NCI-H526 (cell line): ENCODE measurements at places on chromosomes 7 and 10.
A peak's percentile ranks its signal among the peaks of the same experiment; 100 is the strongest.

DNA sequence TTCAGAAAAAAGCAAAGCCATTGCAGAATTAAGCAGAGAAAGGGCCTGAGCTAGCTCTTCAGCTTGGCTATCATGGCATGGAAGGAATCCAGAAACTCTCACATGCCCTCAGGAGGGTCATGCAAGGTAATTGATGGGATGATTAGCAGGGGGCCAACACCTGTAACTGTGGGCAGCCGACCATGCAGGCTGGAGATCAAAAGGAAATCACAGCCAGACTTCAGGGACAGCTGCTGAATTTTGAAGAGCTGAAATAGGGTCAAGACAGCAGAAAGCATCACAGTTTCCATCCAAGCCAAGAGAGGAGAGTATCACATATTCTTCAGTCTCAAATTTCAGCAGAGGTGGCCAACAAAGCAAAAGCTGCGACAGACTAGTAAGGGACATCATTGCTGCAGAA is 239.6 kb upstream of the STEAP1 start:
- DNase-seq: no peak

GRCh38 chr7:144641389-144642044 is 194.3 kb downstream of the TPK1 start:
- no peak for DNase-seq

DNA sequence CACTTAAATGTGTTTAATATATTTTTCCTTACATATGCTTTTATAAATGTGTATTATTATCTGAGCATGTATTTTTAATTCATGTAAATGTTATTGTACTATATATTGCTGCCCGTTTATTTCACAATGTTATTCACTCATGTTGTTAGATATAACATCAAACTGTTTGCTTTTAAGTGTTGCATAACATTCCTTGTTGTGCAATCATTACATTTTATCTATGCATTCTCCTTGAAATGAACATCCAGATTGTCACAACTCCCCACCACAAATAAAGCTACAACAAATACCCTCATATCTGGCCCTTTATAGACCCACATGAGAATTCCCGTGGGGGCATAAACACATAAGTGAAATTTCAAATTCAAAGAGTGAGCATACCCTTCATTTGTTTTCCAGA is 264.2 kb downstream of the HPSE2 start:
- no peak for DNase-seq

- DNase-seq: no peak
Measured at GRCh38 chr10:132094581-132095234, 29.0 kb downstream of the JAKMIP3 start.

DNA sequence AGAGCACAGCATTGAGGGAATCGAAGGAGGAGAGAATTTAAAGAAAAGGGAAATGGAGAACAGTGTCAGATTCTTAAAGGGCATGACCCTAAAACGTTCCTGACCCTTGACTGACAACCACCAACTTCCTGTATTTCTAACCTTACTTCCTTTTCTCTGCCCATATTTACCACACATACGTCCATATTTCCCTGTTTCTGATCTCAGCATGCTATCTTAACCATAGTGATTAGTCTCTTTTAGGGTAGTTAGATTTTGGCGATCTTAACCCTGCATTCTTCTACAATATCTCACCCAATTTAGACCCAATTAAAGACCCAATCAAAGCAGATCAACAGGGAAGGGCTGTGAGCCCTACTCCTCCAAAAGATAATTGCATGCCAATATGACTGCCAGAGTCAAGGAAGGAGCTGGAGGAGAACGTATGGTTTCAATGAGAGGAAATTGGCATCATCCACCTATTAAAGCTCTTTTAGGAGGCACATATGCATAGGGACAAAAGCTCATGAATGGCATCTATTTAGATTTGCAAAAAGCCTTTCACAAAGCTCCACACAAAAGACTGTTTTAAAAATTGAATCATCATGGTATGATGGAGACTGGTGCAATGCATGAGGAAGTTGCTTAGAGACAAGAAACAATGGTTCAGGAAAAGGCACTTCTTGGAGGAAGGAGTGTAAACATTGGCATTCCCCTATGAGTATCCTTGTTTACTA is 49.0 kb upstream of the ARHGAP12 start:
- DNase-seq: no peak

- no peak for DNase-seq
Measured at GRCh38 chr7:102888561-102889233, 24.1 kb upstream of the LRRC17 start.

- DNase-seq: no peak
Measured at GRCh38 chr10:112389271-112389822, 15.4 kb downstream of the ACSL5 start.

DNA sequence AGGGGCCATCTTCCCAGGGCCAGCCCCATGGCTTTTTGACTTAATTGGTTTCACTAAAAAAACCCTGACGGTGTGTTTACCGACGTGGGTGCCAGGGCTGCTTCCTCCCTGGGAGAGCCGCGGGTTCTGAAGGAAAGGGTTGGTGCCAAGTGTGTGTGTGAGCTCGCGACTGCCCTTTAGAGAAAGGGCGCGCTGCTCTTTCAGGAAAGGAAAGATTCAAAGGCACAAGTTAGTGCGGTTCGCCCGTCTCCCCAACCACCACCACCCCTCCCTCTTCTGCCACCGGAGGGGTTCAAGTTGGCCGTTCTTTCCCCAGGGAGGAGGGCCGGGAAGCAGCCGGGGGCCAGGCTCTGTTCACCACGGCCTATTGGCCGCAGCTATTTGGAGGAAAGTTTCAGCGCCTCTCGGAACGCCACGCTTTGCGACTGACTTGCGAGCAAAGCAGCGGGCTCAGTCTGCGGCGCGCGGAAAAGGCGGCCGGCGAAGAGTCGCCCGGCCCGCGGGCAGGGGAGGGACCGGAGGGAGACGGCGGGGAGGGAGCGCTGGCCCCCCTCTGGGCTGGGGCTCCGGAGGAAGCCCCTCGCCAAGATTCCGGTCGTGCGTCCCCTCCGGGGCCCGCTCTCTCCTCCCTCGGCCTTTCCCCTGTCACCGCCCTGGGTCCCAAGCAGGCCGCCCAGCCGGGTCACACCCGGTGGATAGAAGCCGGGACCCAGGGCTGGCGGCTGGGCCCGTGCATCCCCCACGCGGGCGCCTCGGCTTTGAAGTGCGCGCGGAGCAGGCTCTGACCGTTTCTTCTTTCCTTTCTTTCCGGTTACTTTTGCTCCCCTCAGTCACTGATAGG is 165.9 kb upstream of the PPP1R3A start:
- DNase-seq: peak; percentile 31

DNA sequence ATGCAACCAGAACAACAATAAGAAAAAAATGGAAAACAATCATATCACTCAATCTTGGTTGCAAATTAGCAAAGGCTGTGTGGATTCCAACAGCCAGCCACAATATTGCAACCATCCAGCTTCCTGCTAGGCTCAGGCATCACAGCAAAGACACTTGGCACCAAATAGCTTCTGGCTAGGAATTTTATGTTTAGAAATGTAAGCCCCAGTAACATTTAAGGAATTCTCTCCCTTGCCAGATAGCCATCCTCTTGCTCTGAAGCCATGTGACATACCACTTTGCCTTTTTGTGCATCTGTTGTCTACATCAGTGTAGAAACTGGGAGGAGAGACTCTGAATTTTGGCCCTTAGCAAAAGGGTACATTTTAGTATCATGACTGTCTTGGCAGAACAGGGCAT is 22.2 kb downstream of the MKX start:
- DNase-seq: no peak

GRCh38 chr7:95267754-95268153 is 56.6 kb downstream of the PON1 start:
- DNase-seq: no peak

DNA sequence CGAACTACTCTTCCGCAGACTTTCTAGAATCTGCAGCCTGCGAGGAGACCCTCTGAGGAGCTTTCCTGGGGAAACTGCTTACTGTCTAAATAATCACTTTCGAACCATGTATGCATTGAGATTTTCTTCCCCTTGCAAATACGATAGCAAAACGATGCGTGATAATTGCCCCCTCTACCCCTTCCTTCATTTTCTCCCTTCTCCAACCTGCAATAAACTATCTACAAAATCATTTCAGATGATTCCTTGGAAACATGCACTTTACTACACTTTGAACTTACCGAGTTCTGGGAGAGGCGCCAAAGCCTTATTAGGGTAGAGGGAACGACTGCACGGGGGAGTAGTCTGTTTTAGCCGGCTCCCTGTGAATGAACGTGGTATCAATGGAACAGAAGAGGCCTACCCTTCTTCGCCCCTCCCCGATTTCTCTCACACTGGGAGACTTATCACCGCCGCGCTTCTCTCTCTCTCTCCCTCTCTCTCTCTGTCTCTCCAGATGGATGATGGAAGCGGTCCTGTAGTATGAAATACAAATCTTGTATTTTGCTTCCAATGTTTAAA is at the start of gene FGFBP3:
TSS of gene FGFBP3 (minus strand) at position 370 of the 561 bp plus-strand sequence. CDS start 517 bp downstream, outside the sequence.
- peak; percentile 71 for DNase-seq

- DNase-seq: no peak
Measured at GRCh38 chr10:56469482-56469881, 108.4 kb upstream of the ZWINT start.

GRCh38 chr10:100413173-100413572 is 49.6 kb upstream of the WNT8B start:
- no peak for DNase-seq

GRCh38 chr7:96479015-96479645 is 157.2 kb upstream of the SLC25A13 start:
- peak; percentile 3 for DNase-seq

DNA sequence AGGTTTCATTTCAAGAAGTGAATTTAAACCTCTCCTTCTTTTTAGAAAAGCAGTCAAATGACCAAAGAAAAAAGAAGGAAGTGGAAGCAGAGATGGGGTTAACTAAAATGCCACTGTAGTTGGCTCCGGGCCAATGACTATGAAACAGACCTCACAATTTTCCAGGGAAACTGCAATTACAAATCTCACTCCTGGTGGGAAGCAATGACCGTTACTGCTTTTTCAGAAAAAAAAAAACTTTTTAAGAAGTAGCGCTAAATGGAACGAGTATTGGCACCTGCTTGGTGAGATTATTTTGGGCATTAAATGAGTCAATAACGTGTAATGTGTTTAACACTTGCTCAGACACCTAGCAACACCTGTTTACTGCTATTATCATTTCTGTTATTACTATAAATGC is 1.2 kb downstream of the SFRP4 start:
- DNase-seq: no peak

- no peak for DNase-seq
Measured at GRCh38 chr10:112852306-112852705, 97.7 kb upstream of the TCF7L2 start.

GRCh38 chr10:59905066-59905730 is 1.2 kb downstream of the CCDC6 start:
- peak; percentile 72 for DNase-seq

DNA sequence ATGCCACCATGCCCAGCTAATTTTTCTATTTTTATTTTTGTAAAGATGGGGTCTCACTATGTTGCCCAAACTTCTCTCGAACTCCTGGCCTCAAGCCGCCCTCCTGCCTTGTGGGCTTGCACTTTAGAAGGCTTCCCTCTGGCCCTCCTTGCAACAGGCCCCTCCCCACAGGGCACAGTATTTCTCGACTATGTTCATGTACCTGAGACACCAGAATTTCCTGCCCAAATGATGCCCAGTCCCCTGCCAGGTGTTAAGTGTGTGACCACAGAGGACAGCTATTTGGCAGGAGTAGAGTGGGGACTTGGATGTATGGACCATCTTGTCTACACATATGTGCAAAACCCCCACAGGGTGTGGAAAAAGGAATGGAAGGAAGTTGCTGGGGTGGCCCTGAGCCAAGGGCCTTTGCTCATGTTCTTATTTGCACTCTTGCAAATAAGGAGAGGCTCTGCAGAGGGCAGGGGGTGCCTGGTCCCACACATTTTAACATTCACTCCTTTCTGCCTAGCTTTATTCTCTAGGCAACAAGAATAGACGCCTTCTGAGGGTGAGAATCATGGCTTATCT is 168.4 kb upstream of the PODXL start:
- no peak for DNase-seq

DNA sequence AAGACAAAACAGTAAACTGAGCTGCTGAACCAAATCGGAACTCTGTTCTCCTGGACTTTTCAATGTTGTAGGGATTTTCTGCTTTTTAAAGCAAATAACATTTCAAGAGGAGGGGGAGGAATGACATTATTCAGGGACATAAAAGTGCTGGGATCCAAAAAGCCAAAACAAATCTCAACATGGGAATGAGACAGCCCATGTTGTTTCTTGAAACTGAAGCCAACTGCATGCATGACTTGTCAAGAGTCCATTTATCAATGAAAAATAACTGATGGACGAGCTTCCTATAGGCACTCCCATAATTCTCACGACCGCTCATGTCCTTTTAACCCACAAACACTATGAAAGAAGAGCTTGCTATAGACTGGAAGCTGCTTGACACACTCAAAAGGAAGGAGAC is 27.8 kb downstream of the FAM53B start:
- DNase-seq: no peak

DNA sequence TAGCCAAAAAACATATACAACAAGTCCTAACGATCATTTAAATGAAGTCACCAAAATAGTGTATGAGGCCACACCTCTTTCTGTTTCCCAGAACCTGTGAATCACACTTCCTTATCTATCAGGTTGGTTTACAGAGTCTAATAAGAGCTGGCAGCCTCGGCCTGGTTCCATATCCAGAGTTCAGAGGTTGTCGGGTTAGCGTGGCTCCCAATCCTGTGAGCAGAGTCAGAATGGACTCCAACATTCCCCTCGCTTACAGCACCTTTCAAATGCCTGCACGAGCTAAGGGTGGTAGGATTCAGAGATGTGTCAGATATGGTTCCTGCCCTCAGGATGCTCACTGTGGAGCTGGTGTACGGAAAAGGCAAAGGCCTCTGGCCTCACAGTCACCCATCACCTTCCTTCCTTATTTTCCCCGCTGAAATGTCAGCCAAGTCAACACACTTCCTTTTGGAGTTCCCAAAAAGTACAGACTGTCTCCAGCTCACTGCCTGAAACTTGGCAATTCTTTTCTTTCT is 6.0 kb downstream of the IL15RA start:
- DNase-seq: no peak

DNA sequence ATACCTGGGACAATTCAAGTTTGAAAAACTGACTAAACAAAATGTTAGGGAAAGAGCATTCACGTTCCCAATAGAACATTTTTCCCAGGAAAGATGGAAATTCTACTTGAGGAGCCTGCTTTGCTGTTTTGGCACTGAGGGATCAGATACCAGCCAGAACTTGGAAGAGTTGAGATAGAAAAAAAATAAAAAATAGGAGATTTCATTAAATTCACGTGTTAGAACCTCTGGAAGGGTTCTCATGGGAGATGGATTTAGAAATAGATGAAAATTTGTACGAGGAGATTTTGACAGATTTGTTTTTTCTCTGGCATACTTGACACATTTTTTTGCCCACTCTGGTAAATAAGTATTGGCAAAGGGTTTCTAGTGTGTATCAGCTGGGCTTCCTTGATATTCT is 63.7 kb downstream of the CELF2 start:
- DNase-seq: no peak

GRCh38 chr10:34024282-34024681 is 689.8 kb upstream of the NRP1 start:
- no peak for DNase-seq

DNA sequence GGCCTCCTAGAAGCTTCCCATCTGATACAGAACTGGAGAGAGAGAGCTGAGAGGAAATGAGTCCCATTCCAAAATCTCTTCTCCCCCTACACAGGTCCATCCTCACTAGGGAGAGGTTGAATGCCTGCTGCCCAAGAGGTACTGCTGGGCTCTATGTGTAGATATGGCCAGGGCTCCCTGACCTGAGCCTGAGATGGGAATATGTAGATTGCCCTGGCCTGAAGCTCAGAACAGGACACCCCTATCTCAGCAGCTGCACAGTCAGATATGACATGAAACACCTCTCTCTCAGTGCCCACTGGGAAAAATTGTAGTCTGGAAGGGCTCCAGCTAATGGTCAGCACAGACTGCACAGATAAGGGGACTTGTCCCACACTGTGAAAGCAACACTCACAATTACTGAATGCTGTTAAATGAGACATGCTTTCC is 3.1 kb upstream of the IFIT1B start:
- DNase-seq: no peak
